ENCODE measurements at places on chromosomes 3 and 15.

DNA sequence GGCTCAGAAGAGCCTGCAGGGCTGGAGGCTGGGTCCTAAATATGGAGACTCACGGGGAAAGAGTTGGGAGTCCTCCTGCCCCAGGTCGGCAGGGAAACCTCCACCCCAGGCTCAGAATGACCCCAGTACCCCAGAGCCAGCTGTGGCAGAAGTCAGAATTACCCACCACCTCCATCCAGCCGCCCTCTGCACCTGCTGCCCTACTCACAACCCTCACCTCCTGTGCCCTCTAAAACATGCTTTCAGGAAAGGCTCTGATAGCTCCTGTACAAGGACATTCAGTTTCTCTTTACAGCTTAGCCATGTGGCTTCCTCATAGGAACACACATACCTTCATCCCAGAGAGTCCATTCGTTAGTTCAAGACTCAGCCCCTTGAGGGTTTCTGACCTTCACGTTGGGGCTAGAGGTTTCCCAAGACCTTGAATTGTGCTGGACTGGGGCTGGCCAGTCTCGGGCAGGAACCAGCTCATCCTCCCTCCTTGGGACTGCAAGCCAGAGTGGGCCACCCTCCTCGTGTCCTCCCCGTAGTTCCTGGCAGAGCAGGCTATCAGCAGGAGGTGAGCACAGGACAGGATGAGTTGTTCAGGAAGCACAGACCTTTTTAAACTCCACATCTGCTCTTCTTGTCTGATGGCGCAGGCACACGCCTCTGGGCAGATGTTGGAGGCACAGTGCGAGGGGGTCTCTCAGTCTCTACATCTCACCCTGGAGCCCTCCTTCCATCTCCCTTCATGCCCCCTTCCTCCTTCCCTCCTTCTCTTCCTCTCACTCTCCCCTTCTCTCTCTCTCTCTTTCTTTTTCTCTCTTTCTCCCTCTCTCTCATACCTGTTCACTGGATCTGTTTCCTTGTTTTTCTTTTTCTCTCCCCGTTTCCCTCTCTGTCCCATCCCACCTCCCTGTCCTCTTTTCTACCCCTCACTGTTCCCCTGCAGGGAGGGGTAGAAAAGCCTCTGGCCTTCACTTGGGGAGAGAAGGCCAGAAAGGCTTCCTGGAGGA, 55.9 kb upstream of the NR2C2 start:
- no peak for DNase-seq

- DNase-seq = no peak
These were observed at the start of gene HES1 for GRCh38 chr3:194135806-194136518. Gene HES1 (plus strand): TSS chr3:194136148. CDS start chr3:194136381, 233 bp downstream.

GRCh38 chr3:8931342-8931741, 31.9 kb downstream of the RAD18 start:
- DNase-seq = no peak

DNA sequence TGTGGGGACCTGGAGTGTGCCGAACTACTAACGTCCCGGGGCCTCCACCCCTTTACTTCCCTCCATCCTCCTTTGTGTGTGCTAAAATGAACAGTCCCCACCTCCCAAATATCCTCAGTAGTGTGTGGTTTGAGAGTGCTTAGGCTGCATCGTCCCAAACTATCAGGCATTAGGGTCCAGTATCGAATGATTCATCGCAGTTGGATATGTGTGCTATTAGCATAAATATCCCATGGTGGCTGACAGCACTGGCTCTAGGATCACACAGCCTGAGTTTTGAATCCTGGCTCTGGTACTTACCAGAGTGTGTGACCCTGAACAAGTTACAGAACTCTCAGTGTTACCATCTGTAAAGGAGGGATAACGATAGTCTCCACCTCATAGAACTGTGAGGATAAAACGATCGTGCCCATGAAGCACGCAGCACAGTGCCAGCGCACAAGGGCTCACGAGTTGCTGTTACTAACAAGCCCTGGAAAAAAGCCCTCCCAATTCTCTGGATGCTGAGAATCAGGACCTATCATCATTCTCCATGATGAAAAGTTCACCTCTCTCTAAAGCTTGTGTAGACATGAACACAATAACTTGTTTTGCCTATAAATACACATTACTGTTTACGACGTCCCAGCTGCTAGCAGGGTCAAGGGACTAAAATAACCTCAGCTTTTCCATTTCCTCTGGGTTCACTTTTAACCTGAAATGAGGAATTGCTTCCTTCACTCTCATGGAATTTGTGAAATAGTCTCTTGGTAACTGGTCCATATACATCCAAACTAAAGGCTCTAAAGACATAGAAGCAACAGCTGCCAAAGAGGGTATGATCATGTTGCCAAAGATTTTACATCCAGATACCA, 51.0 kb downstream of the VGLL4 start:
- DNase-seq = no peak

GRCh38 chr3:152307829-152308474, 39.2 kb downstream of the MBNL1 start:
- no peak for DNase-seq

- DNase-seq = no peak
These were observed 9.8 kb upstream of the ETV5 start for GRCh38 chr3:186118692-186119091.

- DNase-seq = no peak
These were observed 2.2 kb downstream of the ZXDC start for GRCh38 chr3:126473292-126474168.

- DNase-seq = no peak
These were observed 72.6 kb downstream of the ZBTB20 start for GRCh38 chr3:115074502-115074901.

GRCh38 chr3:124800511-124801258, 70.4 kb downstream of the UMPS start:
- no peak for DNase-seq

DNA sequence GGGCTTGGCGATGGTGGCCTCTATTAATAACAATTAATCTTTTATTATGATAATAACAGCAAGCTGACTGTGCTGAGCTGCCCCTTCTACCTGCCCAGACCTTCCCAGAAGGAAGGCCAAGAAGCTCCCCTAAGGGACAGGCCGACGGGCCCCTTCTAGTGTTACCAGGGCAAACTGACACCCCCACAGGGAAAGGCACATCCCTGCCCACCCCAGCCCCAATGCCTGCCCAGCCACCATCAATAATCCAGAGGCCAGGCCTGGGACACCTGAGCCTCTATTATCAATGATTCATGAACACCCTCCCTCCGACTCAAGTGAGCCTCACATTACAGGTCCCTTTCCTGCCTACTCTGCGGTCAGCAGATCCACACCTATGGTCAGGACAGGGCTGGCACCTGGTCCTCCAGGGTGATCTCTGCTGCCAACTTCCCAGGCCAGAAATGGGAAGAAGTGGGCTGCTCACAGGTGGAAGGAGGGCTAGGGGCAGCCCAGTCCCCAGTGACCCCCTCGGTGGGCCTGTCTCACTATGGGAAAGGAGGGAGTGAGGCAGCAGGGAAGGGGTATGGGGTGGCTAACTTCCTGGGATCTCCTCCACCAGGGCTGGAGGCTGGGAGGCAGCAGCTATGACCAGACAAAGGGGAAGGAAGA, 1.8 kb downstream of the TWF2 start:
- no peak for DNase-seq

DNA sequence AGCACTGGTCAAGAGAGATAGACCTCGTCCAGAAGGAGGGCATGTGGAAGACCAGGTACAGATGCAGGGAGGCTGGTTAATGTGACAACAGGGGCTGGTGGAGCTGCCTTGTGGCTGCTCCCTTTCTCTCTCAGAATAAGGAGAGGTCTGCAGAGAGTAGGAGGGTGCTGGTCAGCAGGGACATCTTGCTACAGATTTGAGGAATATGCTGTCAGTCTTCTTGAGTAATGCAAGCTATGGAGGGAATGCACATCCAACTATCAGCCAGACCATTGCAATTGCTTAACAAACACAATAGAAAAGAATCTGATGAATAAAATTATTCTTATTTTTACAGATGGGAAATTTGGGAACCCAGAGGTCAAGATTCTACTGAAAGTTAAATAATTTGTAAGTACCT, 20.3 kb upstream of the SIAH2 start:
- no peak for DNase-seq

DNA sequence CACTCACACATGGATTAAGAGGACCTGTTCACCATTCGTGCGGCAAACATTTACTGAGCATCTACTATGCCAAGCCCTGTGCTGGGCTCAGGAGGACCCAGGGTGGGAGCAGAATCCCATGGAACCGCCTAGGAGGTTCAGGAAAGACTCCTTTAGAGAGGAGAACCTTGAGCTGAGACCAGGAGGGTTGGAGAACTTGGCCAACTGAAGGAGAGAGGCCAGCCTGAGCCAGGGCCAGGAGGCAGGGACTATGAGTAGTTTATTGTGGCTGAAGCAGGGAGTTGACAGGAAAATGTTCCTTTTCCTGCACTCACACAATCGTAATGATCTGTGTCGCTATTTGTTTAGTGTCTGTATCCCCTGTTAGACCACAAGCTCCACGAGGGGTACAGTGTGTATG, 71.3 kb downstream of the SLC30A4 start:
- no peak for DNase-seq

- no peak for DNase-seq
These were observed 211.4 kb downstream of the IL5RA start for GRCh38 chr3:2898591-2899353.

Data from kidney epithelial cell (primary cell).